Kidney capillary endothelial cell (primary cell): ENCODE measurements at places on chromosomes 16 and 17.

GRCh38 chr16:79008036-79008868 is 592.3 kb downstream of the MAF start:
- DNase-seq = no peak

- no peak for DNase-seq
Measured at GRCh38 chr16:1761751-1762150, 9.6 kb downstream of the NME3 start.

DNA sequence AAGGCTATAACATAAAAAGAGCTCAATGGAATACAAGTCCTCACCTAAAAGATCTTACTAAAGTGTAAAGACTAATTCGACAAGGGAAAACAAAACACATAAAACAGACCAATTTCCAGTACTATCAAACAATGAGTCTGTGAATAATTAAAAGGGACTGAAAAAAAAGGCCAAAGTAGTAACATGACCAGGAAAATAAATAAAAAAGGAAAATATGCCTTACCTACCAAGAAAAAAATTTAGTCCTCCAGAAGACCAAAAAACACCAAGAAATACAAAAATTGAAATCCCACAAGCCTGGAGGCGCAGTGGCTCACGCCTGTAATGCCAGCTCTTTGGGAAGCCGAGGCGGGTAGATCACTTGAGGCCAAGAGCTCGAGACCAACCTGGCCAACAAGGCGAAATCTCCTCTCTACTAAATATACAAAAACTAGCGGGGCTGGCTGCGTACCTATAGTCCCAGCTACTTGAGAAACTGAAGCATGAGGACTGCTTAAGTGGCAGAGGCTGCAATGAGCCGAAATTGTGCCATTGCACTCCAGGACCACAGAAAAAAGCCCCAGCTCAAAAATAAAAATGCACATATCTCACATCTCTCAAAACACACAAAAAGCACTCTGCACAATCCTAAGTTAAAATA is 60.8 kb downstream of the TEX14 start:
- DNase-seq = no peak

GRCh38 chr17:14334919-14335318 is 34.0 kb downstream of the HS3ST3B1 start:
- DNase-seq = no peak

DNA sequence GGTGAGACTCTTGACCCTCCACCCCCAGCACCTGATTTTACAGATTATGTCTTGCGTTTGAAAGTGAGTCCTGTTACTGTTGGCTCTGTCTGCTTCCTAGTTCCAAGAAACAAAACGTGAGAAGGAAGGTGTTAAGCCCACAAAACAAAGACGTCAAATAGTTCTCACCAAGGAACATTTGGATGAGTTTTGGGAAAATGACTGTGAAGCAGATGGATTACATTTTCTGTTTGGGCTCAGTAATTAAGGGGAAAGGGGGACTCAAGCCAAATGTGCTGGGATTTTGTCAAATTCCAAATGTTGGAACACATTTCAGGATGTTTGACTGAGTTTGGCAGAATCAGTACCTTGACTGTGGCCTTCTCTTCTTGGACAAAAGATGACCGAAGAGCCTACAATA is 71.2 kb downstream of the PCTP start:
- no peak for DNase-seq

DNA sequence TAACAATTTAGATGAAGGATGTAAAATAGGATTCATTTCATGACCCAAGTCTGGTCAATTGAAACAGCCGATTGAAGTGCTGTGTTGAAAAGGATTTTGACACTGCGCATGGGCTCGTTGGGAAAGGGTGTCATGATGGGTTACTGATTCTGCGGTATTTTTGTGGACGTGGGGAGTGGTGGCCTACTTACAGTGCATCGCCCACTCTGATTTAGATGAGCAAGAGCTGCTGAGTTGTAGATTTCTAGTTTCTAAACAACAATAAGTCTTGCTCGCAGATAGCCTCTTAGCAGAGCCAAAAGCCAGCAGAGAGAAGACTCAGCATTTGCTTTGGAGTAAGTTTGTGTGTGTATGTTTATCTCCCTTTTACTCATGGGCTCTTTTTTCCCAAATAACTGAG is 731.0 kb downstream of the MAF start:
- DNase-seq = no peak

DNA sequence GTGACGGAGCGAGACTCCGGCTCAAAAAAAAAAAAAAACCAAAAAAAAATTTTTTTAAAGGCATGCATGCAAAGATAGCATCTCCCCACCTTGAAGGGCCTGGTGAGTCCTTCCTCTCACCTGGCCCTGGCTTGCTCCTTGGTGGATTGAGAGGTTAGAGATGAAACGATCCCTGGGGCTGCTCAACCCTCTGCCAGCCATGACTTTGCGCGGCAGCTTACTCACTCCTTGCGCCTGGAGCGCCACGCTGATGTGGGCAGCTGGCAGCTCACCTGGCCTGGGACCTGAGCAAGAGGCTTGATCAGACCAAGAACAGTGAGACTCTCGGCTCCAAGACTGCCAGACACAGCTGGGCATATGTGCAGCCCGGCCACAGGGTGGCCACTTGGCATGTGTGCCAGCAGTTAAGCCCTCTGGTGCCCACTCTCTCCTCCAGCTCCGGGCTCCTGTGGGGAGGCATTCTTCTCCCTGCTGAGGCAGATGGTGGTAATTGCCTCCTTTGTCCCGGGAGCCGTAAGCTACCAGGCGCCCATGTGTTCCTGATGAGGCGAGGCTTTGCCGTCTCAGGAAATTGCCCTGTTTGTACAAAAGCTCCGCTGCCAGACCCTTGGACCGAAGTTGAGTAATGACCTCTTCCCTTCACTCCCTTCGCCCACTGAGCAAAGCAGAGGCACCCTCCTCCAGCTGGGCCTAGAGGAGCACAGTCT is 5.1 kb upstream of the EVPL start:
- no peak for DNase-seq

DNA sequence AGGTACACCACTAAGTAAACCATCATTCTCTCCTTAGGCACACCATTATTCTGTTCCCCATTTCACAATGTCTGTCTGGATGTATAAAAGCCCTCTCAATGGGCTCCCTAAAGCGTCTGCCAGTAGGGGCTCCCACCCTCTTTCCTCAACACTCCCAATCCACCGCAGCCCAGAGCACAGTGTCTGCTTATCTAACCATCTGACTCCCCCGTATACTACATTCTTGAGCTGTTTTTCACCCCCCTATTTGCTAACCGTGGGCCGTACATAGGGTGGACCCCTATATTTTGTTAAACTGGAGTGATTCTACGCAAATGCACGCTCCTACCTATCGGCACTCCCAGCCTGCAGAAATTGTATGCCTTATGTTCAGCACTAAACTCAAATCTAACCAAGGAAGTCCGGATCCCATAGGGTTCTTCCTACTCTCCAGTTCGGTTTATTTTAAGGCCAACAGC is 685 bp upstream of the PSMD3 start:
- no peak for DNase-seq

DNA sequence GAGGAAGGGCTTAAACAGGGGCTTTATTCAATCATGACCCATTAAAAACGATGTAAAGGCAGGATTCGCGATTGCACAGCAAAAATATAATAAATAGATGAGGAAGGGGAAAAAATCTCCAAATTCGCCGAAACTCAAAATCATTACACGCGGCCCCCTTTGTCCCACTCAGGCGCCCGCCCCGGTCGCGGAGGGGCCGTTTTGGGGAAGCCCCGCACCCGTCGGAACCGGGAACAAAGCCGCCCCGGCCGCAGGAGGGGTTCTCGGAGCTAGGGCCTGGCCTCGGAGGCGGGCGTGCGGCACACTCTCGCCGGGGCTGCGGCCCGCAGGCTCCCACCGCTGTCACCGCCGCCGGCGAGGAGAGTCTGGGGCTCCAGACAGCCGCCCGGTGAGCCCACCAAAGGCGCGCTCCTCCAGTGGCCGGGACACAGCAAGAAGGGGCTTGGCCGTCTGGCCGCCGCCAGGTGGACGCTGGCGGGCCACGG is 521 bp downstream of the C16orf87 start:
- DNase-seq = peak; percentile 17

GRCh38 chr17:81431545-81432482 is 36.6 kb downstream of the BAHCC1 start:
- DNase-seq = no peak

DNA sequence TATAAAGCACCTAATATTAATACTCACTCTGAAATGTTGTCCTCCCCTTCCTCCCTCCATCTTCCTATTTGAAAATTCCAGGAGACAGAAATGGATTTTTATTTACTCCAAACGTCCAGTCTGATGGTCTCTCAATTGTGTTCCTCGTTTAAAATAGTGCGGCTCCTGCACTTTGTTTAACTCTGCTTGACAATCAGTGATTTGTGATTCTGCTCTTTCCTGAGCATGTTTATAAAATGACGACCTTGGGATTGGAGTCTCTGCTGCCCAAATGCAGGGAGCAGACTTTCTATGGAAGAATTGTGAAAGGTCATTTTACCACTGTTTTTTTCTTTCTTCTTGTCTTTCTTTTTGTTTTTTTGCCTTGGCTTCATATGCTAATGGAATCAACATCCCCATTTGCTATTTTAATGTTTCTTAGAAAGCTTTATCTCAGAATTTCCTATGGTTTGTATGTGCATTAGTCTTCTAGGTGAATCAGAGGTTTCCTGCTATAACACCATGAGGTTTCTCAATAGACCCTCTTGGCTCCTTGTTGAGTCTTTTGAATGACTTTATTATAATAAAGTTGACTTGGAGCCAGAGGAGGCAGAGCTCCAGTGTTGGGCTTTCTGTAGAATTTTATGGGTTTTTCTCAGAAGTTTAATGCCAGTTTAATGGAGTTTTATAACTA is 376.5 kb downstream of the CDH11 start:
- DNase-seq = no peak

DNA sequence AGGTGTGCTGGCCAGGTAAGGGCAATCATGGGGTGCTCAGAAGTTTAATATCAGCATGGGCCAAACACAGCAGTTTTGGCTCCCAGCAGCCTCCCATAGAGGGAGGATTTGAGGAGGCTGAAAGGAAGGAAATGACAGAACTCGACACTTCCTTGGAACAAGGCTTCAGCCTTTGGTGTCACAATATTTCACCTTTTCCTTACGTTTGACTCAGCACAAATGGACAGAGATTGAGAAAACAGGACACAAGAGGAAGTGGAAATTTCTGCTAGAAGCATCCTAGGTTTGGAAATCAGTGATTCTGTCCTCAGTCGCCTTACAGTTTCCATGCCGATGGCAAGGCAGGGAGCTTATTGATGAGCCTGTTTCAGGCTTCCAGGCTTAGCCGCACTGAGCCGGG is 181.4 kb downstream of the MAF start:
- DNase-seq = no peak

DNA sequence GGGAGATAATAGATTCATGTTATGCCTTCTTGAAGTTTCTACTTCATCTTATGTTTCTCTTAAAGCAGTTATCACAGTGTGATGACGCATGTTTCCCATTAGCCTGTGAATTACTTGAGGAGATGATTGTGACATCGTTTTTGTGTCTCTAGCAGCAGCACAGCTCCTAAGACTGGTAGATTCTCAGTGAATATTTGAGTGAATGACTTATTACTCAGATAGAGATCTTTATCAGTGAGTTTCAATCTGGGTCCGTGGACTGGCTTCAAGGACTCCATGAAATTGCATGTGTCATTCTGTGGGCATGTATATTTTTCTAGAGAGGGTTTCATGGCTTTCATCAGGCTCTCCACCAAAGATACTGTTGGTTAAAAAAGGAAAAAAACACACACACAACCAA is 29.9 kb downstream of the YPEL2 start:
- DNase-seq = no peak

DNA sequence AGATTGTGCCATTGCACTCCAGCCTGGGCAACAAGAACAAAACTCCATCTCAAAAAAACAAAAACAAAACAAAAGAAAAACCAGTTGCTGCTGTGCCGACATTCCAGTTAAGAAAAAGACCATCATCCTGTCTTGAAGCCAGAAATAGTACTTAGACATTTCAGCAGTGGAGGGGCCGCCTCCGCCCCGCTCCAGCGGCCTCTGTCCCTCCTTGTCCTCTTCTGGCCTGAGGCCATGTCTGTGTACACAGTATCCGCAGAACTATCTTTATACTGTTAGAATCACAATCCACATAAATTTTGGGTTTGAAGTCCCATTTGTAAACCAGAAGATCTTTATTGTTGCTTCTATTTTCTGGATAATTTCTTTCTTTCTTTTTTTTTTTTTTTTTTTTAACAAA is 24.9 kb downstream of the ZC3H18 start:
- DNase-seq = no peak

- no peak for DNase-seq
Measured at GRCh38 chr17:68783861-68784260, 171.3 kb downstream of the ABCA8 start.

- DNase-seq = no peak
Measured at GRCh38 chr16:88354229-88355092, 28.3 kb upstream of the ZNF469 start.

DNA sequence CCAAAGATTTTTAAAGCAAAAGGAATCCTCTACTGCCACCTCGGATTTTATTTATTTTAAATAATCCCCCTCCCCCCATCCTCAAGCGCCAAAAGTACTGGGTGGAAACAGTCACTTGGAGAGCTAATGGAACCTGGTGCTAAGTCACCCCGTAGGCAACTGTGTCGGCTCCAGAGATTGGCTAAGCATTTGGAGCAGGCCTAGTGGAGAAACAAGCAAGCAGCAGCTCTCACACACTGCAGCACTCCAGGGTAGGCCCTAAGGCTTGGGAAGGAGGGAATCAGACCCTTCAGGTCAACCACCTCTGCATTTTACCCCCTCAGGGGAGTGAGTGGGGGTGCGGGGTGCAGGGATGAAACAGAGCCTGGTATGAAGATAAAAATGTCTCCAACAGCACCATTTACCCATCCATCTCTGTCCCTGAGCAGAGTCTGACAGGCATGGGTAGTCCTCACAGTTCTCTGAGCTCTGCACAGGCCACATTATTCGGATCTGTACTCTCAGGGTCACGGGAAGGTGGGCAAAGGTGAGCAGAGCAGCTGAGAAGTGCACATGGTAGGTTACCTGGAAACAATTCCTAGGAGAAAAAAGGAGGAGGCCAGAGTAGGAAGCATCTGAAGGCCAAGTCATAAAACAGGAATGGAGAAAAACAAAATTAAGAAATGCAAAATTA is 27.2 kb upstream of the STAC2 start:
- DNase-seq = no peak

GRCh38 chr17:16378636-16379282 is 2.1 kb upstream of the UBB start:
- no peak for DNase-seq

DNA sequence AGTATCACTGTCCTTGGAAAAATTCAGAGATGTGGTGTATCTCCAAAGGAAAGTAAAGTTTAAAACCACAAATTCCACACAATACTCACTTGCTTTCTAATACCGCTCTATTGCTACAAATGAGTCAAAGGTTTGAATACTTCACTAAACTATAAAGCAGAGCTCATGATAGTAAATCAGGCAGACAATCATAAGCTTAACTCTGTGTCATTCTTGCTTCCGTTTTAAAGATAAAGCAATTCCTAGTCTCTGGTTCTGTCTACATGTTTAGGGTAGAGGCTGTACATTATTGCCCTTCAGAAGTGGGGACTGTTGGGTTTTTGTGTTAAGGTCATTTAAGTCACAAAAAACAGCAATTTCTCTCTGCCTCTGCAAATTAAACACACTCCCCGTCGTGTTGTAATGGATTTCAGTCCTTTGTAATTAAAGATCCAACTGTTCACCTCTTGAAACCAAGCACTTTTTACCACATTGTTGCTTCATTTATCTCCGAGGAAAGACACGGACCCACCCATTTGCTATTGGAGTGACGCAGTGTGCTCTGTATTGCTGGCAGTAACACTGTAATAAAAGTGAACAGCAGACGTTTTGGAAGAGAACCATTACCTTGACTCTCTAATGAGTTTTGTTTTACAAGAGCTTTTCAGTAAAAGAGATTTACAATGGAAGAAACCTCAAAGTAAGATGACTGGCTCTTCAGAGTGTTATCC is 83.1 kb upstream of the CNTNAP4 start:
- DNase-seq = no peak

GRCh38 chr16:23802776-23803175 is 33.0 kb upstream of the PRKCB start:
- no peak for DNase-seq
